Left ventricle myocardium inferior (tissue), 1 donor: ENCODE measurements at places on chromosomes 3 and 15.

DNA sequence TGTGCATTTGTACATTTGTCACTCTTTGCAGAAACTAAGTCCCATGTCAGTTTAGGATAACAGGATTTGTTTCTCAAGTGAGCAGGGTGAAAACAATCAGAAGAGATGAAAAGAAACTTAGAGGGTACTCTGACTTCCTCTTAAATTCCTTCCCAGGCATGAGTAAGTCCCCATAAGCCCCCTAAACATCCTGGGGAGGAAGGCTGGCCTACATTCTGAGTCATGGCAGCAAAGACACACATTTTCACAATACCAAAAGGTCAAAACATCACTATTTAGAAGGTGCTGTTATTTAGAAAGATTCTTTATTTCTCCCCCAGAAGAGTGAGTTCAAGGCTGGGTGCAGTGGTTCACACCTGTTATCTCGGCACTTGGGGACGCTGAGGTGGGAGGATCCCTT lies 7.6 kb upstream of the FOXP1 start:
- H3K36me3 ChIP-seq, result no peaks in the 10 kb centered on the region
- DNase-seq, result no peak
- no peak overlapping the region for H3K27ac ChIP-seq
- H3K4me3 ChIP-seq, result no peak overlapping the region
- no peaks in the 10 kb centered on the region for H3K27me3 ChIP-seq

DNA sequence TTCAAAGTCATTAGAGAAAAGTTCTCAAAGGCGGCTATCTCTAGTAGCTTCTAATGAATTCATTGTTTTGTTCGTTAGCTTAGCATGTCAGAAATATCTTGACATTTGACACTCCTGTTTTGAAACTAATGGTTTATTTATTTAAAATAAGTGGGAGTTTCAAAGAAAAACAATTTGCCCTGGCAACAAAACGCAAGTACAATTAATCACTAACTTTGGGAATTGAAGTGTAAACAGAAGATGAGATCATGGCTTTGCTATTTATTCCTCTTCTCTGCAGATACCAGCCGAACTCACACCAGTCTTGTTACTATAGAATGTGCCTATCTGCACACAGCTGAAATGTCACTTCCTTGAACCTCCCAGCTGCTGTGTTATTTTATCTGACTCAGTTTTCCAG lies 27.5 kb downstream of the MASP1 start:
- no peak overlapping the region for H3K4me3 ChIP-seq
- peaks cover 40% of the 10 kb centered on the region for H3K4me1 ChIP-seq
- H3K36me3 ChIP-seq, result peaks cover 32% of the 10 kb centered on the region
- no peaks in the 10 kb centered on the region for H3K27me3 ChIP-seq
- no peak for DNase-seq
- H3K27ac ChIP-seq, result peak overlapping the region; percentile 77

DNA sequence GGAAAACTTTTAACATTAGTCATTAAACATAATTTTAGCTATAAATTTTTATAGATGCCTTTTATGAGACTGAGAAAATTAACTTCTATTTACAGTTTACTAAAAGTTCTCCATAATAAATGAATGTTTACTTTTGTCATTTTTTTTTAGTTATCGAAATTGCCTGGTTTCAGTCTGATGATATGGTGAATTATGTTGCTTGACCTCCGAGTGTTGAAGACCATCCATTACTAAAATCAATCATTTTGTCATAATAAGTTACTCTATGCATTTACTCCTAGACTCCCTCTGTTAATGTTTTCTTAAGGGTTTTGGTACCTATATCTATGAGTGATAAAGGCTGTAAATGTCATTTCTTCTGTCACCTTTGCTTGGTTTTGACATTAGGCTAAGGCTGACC lies 516.0 kb upstream of the ROBO1 start:
- H3K27ac ChIP-seq, result no peak overlapping the region
- no peaks in the 10 kb centered on the region for H3K36me3 ChIP-seq
- no peak overlapping the region for H3K4me3 ChIP-seq
- no peak for DNase-seq
- H3K27me3 ChIP-seq, result no peaks in the 10 kb centered on the region
- no peaks in the 10 kb centered on the region for H3K4me1 ChIP-seq

DNA sequence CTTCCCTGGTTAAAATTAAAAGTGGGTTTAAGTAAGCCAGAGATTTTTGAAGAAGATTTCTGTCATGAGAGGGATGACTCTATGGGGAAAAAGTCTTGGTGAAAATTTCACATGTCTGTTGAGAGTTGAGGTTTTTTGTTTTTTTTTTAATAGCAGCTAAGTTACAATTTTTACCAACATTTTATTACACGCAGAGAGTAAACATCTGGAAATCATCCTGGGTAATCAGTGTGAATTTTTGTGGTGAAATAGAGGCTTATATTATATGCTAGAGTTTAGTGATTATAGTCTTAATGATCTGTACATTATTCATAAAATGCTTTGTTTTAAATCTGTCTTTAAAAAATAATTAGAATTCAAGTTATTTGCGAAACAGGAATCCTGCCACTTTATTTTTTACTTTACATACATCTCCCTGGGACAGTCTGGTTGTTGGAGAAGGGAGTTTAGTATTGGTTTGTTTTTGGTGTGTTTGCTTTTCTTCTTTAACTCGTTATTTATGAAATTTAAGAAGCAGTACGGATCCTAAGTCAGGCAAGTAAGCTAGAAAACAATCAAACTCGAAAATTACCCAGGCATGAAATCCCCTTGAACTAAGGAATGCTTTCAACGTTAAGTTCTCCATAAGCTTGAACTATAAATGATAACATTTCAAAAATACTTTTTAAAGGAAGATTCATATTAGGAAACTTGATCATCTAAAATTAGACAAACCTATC lies 143.4 kb upstream of the TSC22D2 start:
- peaks cover 8% of the 10 kb centered on the region for H3K4me1 ChIP-seq
- H3K27me3 ChIP-seq, result no peaks in the 10 kb centered on the region
- no peak for DNase-seq
- H3K4me3 ChIP-seq, result no peak overlapping the region
- no peak overlapping the region for H3K27ac ChIP-seq
- no peaks in the 10 kb centered on the region for H3K36me3 ChIP-seq

DNA sequence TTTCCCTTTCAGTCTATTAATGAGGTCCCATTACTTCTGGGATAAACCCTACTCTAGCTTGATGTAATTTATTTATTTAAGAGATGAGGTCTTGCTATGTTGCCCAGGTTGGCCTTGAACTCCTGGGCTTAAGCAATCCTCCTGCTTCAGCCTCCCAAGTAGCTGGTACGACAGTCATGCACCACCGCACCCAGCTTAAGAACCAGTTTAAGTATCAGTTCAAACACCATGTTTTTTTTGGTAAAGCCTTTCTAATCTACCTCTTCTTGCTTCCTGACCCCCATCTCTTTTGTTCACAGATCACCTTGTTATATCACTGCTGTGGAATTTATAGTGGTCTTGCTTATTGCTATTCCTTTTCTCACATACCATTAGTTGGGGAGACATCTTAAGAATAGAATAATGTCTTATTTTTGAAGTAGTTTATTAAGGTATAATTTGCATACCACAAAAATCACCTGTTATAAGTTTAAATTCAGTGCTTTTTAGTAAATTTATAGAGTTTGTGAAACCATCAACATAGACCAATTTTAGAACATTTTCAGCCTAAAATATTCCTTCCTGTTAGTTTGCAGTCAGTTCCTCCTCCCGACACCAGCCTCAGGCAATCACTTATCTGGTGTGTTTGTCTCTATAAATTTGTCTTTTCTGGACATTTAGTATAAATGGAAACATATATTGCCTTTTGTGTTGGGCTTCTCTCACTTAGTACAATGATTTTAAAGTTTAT lies 257.9 kb downstream of the PDCD6IP start:
- no peak overlapping the region for H3K27ac ChIP-seq
- no peak overlapping the region for H3K4me3 ChIP-seq

DNA sequence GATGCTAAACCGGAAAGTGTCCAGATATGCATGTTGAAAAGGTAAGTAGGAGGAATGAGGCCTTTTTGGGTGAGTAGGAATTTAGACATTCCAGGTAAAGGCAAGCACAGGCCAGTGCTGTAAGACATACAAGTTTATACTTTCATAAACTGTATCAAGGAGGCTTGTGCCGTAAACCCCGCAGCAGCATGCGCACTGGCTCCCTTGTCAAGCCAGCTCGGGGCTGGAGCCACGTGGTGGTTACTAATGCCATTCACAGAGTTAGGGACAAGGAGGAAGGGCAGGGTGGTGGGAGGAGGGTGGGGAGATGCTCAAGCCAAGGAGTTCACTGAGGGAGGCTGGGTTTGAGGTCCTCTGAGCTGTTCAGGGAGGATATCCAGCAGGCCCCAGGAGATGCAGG lies 35.8 kb downstream of the PLD1 start:
- no peaks in the 10 kb centered on the region for H3K27me3 ChIP-seq
- no peak overlapping the region for H3K27ac ChIP-seq
- DNase-seq, result no peak
- peaks cover 24% of the 10 kb centered on the region for H3K4me1 ChIP-seq
